ENCODE measurements at places on chromosomes 7 and 10.

- peak; percentile 91 for DNase-seq
These were observed 8.8 kb upstream of the GET4 start for GRCh38 chr7:867406-868188.

DNA sequence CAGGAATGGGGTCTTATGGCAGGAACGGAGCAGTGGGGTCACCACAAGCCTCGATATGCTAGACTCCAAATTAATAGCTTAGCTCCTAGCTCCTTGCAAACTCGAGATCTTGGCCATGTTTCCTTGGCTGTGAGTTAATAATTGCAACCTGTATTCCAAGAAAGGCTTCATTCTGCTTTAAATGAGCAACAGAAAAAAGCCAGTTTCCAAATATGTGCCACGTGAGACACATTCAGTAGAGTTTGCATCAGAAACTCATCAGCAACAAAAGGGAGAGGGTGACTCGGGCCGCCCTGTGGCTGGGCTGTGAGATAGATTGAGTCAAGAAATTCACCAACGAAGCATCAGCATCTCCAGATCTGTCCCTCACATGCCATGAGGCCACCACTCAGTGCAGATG is 112.0 kb downstream of the NPTX2 start:
- DNase-seq: no peak

DNA sequence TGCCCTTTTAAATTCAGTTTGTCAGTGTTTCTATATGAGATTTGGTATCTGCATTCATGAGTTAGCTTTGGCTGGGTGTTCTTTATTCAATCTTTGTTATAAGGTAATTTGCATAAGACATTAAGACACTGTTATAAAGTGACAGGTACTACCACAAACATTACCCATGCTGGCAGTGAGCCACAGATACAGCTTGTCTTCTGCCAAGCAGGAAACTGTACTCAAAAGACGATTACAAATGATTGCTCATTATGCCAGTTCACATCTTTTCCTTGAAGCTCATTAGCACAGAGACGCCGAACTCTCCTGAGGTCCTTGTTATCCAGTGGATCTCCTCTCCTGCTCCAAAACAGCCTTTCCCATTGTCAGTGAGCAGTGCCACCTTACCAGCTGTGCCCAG is 30.4 kb downstream of the AMPH start:
- no peak for DNase-seq

DNA sequence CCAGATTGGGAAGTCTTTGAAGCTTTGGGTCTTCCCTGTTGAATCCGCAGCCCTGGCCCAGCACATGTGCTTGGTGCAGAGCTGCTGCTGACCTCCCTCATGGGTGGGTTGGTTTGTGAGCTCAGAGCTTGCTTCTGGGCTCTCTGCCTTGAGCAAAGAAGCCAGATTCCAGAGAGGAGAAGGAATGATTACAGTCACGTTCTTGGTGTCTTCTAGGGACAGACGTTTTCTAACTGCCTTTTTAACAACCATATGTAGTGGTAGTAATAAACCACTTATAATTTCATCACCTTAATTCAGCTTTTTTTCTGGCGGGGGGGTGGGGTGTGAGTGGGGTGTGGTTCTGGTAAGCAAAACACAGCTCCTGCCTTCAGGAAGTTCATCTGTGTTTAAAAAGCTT is 39.5 kb downstream of the LRMDA start:
- DNase-seq: peak; percentile 77

GRCh38 chr10:62796896-62797295 is 7.6 kb upstream of the ADO start:
- DNase-seq: no peak

- DNase-seq: no peak
These were observed 22.5 kb downstream of the HHEX start for GRCh38 chr10:92712016-92712889.

DNA sequence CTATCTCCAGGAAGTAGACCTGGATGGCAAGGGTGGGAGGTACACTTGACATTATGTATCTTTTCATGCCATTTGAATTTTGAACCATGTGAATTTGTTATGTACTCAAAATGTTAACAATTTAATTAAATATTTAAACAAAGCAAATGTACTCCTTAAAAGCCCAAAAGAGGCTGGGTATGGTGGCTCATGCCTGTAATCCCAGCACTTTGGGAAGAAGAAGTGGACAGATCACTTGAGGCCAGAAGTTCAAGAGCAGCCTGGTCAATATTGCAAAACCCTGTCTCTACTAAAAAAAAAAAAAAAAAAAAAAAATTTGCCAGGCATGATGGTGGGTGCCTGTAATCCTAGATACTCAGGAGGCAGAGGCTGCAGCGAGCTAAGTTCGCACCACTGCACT is 136.9 kb upstream of the ASAH2 start:
- no peak for DNase-seq

GRCh38 chr7:136143271-136143670 is 166.1 kb upstream of the MTPN start:
- DNase-seq: no peak
